IPS DF 19.7 (cell line): ENCODE measurements at places on chromosomes 11 and 22.

GRCh38 chr22:21796231-21796630 is 60.6 kb upstream of the YPEL1 start:
- DNase-seq = no peak

- no peak for DNase-seq
Observed at GRCh38 chr22:19782533-19782932, 22.0 kb downstream of the TBX1 start.

- no peak for DNase-seq
Observed at GRCh38 chr11:134479206-134480135, 67.4 kb upstream of the B3GAT1 start.

DNA sequence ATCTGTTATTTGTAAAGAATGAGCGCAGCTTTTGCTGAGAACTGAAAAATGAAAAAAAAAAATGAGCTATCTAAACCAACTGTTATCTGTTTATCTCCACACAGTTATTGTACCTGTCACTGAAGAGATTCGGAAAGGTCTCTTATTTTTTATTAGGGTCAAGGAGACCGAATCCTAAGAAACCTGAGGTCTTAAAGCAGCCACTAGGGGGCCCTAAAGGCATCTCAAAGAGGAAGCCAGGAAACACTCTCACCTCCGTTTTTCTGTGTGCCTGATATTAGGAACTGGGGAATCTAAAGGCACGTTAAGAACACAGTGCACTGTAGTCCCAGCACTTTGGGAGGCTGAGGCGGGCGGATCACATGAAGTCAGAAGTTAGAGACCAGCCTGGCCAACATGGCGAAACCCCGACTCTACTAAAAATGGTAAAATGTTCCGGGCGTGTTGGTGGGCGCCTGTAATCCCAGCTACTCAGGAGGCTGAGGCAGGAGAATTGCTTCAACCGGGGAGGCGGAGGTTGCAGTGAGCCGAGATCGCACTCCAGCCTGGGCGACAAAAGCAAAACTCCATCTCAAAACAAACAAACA is 3.5 kb upstream of the LARGE1 start:
- no peak for DNase-seq

DNA sequence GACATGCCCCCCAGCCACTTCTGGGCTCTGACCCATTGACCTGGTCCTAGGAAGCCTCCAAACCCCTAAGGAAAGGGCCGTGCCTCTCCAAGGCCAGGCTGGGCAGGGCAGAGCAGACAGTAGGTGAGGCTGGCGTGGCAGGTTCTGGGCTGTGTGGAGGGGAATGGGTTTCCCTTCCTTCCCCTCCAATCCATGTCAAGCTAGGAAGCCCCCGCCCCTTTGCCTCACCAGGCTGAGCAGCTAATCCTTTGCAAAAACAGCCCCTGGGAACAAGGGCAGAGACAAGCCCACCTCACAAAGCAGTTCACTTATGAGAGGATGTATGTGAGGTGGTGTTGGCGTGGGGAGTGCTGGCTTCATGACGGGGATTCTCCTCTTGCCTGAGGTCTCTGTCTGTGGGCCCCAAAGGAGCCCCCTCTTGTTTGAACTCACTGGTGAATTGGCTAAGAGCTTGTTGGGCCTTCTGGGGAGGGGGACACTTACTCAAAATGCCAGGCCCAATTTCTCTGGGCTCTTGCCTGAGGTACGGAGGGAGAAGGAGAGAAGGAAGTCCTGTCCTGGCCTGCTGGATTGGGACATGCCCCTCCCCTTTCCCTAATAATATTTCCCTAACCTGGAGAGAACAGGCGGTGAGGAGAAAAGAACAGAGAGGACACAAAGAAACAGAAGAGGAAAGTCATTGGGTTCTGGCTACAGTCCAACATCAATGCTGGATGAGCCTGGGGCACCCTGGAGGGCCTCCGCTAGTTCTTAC is 1.6 kb upstream of the TRIM29 start:
- no peak for DNase-seq

DNA sequence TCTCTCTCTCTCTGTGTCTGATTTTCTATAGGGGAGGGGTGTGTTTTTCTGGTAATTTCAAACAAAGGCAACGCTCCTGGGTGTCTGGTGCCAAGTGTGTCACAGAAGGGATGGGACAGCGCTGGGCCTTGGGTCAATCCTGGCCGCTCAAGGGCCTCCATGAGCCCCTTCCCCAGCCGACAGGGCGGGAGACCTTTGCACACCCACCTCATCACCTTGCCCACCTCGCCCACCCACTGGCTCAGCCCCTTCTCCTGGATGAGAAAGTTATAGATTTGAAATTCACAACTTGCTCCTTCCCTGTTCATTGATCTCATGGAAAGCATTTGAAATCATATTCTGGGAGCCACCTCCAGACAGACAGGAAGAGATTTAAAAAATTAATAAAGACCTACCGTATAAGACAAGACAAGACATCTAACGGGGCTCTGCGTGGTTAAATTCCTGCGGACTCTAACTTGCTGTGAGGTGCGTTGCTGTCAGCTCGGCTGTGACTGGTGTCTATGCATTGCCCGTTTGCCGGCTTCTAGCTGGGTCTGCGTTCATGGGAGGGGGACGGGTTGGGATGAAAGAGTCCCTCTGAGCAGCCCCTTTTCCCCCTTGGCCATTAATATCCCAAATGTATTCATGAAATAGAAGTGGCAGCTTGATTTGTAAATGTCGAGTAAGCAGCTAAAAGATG is 27.0 kb downstream of the MPPED1 start:
- no peak for DNase-seq

DNA sequence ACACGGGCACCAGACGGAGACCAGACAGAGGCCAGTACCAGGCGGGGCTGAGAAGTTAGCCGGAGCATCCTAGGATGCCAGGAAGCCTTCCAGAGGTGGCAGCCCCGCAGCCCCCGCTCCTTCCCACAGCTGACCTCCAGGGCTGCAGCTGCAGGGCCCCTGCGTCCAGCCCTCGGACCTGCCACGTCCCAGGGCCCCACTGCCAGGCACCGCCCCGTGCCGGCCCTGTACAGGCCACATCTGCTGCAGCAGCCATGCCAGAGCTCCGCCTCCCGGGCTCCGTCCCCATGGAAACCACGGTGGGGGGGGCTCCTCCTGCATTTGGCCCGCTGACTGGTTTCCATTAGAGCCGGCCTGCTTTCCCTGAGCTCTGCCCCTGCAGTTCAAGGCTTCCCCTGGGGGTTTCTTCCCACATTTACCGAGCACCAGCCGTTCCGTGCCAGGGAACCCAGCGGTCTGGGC is 62.5 kb upstream of the PPARA start:
- no peak for DNase-seq

- DNase-seq = peak; percentile 83
Observed at GRCh38 chr11:103682318-103683184, 353.9 kb upstream of the DDI1 start.

DNA sequence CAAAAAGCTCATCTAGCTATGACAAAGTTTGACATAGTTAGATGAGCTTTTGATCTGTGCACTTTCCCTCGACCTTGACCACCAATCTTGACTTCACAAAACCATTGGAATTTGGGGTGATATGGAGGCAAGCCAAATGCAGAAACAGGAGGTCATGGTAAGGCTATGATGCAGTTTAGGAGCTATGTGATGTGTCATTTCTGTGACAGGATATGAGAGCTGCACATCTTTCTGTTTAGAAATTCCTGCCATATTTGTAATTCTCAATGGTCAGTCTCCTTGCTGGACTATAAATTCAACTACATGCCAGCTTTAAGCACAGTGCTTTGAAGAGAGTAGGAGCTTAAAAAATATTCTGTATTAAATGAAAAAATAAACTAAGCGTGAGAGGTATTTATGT is 12.9 kb downstream of the OR51B6 start:
- DNase-seq = no peak

GRCh38 chr22:22721681-22722354 is 77.4 kb downstream of the GGTLC2 start:
- DNase-seq = no peak

DNA sequence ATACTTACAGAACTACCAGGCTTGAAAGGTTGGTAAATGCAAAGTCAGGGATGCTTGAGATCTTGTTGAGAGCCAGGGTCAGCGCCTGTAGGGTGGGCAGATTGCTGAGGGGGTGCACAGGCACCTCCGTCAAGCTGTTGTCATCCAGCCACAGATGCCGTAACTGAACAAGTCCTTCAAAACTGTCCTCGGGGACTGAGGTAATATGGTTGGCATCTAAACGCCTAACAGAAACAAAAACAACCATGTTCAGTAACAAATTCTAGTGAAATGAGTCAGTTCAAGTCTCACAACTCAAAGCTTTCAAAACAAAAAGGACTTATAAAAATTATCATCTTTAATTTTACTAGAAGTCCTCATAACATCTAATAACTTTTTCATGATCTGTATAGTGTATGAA is 22.2 kb upstream of the CCDC34 start:
- no peak for DNase-seq

- DNase-seq = no peak
Observed at GRCh38 chr11:10618490-10618889, 50.0 kb upstream of the LYVE1 start.

DNA sequence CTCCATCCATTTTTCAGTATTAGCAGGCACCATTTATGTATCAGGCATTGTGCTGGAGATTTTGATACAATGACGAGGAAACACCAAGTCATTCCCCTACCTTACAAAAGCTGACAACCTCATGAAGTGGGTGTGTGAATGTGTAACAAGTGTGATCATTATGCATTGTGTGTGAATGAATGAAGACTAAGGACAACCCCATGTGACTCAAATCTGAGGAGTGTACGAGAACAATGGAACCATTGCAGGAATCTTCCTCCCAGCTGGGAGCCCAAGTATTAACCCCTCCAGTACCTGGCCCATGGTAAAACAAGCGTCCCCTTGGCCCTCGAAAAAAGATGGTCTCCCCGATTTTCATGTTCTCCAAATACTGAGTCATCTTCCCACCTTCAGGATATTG is 4.4 kb downstream of the CYB5R2 start:
- no peak for DNase-seq

GRCh38 chr22:44268431-44269116 is 44.2 kb downstream of the SHISAL1 start:
- DNase-seq = no peak

DNA sequence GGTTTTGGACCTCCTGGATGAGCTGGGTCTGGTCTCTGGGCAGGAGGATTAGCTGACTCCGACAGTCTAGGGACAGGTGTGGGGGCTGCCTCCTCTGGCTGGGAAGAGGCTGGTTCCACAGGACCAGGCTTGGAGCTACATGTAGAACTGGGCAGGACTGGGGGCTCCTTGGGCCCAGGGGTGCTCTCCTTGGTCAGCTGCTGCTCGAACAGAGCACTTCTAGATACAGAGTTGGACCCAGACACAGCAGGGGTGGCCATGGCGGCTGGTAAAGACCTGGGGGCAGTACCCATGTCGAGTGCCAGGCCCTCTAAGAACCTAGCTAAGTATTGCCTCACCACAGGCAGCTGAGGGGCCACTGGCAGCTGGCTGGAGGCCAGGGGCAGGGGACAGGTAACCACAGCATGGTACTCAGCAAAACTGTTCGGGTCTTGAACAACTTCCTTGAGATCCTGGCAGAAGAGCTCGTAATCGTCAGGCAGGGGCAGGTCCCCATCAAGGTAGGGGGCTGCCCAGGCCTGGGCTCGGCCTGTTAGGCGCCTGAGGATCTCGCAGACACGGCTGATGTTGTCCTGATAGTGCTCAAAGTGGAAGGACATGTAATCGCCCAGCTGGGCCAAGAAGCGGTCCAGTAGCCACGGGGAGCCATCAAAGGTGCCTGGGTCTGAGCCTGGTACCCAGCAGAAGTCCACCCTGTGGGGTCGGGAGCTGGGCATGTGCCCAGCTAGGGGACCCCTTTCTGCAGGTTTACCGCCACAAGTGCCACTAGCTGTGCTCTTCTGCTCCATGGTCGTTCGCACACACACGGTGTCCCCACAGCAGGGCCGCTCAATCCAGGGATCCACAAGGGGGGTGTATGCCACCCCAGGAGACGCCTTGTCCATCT is 3.1 kb downstream of the GNB1L start:
- no peak for DNase-seq

GRCh38 chr22:49894322-49895054 is 23.8 kb downstream of the ALG12 start:
- no peak for DNase-seq

GRCh38 chr11:57485217-57485990 is 25.1 kb downstream of the RTN4RL2 start:
- no peak for DNase-seq
